Endothelial cell (in vitro differentiated cells): ENCODE measurements at places on chromosomes 5 and 9.

DNA sequence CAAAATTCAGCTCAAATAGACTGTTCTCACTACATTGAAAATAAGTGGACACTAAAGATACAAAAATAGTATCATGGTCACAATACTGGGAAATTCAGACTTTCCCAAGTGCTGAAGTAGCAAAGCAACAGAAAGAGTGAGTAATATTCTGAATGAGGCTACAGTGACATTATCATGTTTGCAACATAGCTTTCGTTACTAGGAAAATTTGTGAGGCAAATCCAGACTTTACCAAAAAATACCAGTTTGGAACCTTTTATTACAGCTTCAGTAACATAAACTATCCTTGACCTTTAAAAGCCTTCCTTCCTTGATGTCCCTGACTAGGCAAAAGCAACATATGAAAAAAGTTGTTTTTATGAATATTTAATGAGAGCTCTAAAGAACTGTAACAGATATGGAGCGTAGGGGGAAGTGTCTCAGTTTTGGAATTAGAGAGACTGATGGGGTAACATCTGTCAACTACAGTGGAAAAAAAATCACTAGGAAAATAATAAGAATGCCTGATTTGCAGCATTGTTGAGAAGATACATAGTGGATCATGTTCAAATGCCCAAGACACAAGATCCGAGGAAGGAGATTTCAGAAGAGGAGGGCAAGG is 312.9 kb downstream of the ADGRV1 start:
- no peak for DNase-seq

DNA sequence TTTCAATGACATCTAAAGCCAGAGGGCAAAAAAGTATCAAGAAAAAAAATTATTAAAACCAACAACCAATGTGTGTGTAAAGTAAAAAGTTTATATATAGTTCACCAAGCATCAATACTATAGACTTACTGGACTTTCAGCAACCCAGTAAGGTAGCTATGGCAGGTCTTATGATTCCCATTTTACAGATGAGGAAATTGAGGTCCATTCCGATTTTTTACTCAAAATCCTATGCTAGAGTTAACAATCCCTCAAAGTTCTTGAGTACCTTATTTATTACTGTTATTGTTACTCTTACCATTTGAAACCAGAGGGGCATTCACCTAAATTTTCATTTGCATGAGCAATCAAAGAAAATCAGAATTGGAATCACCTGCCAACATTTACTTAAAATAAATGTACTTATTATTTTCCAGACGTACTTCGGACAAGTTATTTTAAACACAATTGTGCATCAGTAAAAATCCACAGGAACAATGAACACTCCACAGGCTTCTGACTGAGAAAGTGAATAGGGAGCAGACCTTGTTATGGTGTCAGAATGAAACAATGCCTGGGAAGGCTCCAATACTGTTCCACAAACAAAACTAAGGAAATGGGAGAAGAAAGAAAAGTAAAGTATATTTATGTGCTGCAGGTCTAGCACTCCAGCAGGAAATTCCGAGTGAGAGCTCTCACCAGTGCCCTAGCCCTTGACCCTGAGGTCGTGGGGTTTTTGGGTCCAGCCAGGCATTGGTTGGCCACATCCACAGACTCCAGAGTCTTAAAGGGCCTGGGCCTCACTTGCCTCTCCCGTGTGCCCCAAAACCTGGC is 229.9 kb downstream of the PIK3R1 start:
- no peak for DNase-seq

DNA sequence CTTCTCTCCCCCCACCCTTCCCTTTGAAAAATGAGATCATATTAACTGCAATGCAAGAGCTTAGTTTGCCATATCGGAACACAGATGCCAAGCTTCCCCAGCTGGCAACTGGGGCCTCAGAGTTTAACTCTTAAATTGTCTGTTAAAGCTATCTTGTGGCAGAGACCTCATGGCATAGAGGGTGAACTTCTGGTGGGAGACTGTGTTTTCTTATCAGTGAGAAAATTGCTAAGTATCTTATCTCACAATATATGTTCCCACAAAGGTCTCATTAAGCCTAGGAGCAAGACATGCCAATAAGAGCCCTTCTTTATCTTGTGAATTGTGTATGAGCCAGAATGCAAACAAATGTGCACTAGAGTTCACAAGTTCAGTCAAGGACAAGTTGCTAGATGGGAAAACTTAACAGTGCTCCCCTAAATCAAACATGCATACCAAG is 12.3 kb downstream of the NFIB start:
- DNase-seq: no peak

GRCh38 chr9:26768145-26768544 is 124.5 kb downstream of the CAAP1 start:
- no peak for DNase-seq

DNA sequence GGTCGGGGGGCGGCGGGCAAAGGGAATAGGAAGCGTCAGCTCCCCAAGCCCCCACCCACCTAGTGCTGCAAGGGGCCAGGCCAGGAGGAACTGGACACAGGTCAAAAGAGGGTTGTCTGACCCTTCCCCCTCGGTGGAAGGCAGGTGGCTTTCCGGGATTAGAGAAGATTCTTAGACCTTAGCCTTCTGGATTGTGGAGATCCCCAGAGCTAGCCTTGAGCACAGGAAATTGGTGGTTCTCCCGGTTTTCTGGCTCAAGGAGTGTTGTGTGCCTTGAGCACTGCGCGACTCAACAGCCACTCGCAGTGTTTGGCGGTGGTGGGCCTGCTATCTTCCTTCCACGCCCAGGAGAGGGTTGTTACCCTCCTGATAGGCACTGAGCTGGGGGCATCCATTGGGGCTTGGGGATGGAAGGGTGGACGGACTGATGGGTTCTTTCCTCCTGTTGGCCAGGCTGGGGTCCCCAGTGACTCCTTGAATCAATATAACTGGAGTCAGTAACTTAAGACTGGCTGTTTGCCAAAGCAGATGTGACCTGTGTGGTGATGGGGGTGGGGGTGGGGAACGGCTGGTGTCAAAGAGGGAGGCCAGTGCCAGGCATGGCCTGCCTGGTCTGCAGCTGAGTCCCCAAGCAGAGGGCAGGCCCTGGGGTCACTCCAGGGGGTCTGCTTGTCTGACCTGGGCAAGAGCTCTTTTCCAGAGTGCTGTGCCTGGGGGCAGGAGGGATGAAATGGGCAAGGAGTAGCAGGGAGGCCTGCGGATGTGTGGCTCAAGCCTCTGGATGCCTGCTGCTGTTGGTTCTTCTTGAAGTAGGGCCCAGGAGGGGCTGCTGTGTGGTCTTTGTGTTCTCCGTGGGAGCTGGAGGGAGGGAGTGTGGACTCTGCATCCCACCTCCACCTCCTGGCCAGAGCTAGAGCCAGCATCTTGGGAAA is 2.1 kb downstream of the FGF18 start:
- no peak for DNase-seq

DNA sequence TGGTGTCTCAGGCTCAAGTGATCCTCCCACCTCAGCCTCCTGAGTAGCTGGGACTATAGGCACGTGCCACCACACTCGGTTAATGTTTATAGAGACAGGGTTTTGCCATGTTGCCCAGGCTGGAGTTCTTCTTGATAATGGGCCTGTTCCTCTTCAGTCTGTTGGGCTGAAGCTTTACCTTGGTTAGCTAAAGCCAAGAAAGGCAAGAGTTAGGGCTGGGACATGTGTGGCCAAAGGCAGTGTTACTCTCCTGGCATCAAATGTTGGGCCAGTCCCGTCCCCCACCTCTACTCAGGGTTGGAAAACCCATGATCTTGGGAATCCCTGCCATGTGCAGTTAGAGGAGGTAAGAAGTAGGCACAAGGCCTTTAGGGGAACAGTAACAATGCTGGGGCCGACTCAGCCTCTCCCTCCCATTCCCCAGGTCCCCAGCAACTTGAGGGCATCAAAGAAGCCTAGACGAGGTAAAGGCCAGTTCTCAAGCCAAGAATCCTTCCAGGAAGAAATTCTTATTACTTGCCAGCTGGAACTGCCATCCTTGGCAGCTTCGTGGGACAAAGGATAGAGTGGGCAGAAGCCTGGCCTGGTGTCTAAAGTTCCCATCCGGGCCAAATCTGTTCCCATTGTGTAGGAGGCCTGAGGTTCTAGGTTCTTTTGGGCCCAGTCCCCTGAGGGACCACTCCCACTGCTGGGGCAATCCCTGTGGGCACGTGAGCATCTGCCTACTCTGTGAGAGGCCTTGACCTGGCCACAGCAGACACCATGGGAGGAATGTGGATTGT is 4.5 kb downstream of the EGR1 start:
- DNase-seq: no peak

DNA sequence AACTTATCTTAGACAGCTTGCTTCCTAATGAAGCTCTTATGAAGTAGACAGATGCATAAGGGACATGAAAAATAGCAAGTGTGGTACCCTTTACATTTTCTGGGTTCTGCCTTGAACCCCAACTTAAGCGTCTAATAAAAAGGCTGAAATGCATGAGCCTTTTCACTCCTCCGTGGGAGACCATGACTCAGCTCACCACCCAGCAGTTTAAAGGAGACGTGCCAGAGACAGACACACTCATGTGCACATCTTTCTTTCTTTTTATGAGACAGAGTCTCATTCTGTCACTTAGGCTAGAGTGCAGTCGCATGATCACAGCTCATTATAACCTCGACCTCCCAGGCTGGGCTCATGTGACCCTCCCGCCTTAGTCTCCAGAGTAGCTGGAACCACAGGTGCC is 22.3 kb downstream of the CTXN3 start:
- DNase-seq: no peak
